Activated T-helper 1 cell treated with anti-CD3 and anti-CD28 coated beads, Interleukin-12 subunit alpha, Interleukin-12 subunit beta, Interleukin-2, Interleukin-4 antibody, amounts not matched to agents 30 ng/mL and 10 ng/mL and 1 ng/mL, durations not matched to agents 14 hours and 24 hours and 36 hours (primary cell): ENCODE measurements at places on chromosomes 5 and 9.
A peak's percentile ranks its signal among the peaks of the same experiment; 100 is the strongest.

DNA sequence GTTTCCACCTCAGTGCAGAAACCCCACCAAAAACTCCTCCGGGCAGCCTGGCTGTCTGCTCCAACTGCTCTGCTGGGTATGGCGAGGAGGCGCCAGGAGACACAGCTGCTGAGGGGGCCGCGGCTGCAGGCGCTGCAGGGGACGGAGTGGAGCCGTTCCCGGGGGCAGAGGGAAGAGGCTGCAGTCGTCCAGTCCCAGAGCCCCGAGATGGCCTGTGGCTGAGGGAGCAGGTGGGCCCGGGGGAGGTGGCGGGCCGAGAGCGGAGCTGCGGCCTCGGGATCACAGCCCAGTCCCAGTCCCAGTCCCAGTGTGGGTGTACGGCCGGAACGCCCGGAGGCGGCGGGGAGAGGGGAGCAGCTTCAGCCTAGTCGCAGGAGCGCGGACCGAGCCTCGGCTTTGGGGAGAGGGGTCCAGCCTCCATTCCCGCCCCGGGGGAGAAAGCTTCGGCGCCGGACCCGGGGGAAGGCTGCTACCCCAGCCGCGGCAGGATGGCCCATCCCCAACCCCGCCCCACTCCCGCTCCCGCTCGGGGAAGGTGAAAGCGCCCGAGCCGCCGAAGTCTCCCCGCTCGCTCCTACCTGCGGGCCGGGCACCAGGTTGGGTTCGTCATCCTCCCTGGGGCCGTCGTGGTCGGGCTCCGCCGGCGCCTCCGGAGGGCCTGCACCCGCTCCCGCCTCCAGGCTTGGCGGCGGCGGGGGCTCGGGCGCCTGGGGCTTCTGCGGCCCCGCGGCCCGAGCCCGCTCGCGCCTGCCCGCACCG lies 513 bp downstream of the FAM193B start:
- peak overlapping the region; percentile 23 for H3K27ac ChIP-seq
- H3K36me3 ChIP-seq, result peaks cover 13% of the 10 kb centered on the region
- no peaks in the 10 kb centered on the region for H3K27me3 ChIP-seq
- DNase-seq, result peak; percentile 31
- peaks cover 37% of the 10 kb centered on the region for H3K4me1 ChIP-seq

- H3K4me3 ChIP-seq, result no peak overlapping the region
- peaks cover 20% of the 10 kb centered on the region for H3K4me1 ChIP-seq
- H3K27me3 ChIP-seq, result peaks cover 18% of the 10 kb centered on the region
- peaks cover 9% of the 10 kb centered on the region for H3K36me3 ChIP-seq
- H3K27ac ChIP-seq, result no peak overlapping the region
- no peak for DNase-seq
Observed at GRCh38 chr9:96029722-96030530, 154.4 kb downstream of the ERCC6L2 start.

- H3K27me3 ChIP-seq, result peaks cover 7% of the 10 kb centered on the region
- H3K27ac ChIP-seq, result no peak overlapping the region
- peaks cover 32% of the 10 kb centered on the region for H3K4me1 ChIP-seq
- no peak overlapping the region for H3K4me3 ChIP-seq
Observed at GRCh38 chr9:136789523-136789937, 1.6 kb upstream of the TMEM141 start.

DNA sequence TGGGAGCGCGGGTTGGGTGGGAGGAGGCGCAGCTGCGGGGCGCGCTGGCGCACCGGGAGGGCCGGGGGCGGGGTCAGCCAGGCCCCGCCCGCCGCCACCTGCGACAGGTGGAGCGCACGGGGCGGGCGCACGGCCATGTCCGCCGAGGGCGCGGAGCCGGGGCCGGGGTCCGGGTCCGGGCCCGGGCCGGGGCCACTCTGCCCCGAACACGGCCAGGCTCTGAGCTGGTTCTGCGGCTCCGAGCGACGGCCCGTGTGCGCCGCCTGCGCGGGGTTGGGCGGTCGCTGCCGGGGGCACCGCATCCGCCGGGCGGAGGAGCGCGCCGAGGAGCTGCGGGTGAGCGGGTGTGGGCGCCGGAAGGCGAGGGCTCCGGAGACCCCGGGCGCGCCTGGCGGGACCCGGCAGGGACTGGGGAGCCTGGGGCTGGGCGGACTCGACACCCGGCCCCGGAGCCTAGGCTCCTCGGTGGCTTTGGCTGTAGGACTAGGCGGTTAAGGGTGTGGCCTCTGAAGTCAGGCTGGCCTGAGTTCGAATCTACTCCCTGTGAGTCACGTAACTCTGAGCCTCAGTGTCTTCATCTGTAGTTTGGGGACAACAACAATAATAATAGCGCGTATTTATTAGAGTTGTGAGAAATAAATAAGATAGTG lies at the start of gene BSPRY:
TSS of gene BSPRY (plus strand) at position 97 of the 650 bp plus-strand sequence. CDS start at position 136, 39 bp downstream.
- peaks cover 68% of the 10 kb centered on the region for H3K4me1 ChIP-seq
- H3K27ac ChIP-seq, result peak within 1 kb of the TSS; percentile 92
- H3K4me3 ChIP-seq, result peak within 1 kb of the TSS; percentile 93

- no peaks in the 10 kb centered on the region for H3K4me1 ChIP-seq
- H3K27me3 ChIP-seq, result peaks cover 34% of the 10 kb centered on the region
- H3K27ac ChIP-seq, result no peak overlapping the region
Observed at GRCh38 chr9:127237801-127238200, 26.8 kb upstream of the GARNL3 start.

- H3K27ac ChIP-seq, result no peak overlapping the region
- no peak for DNase-seq
- H3K4me1 ChIP-seq, result no peaks in the 10 kb centered on the region
- H3K4me3 ChIP-seq, result no peak overlapping the region
- no peaks in the 10 kb centered on the region for H3K27me3 ChIP-seq
Observed at GRCh38 chr5:155906046-155906445, 420.9 kb upstream of the SGCD start.

DNA sequence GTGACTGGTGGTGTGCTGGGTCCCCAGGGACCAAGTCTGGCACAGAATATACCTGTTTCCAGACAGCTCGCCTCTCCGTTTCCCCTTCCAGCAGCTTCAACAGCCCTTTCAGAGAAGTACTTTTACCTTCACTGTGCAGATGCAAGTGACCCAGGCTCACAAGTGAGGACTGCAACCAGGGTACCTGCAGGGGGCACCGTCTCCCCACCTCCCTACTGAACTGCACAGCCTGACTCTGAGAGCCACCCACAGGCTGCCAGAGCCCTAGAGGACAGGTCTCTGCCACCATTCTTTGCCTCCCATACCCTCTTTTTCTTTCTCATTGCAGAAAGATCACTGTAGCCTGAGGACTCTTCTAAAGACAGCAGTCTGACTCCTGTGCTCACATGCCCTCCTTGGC lies 15.4 kb downstream of the IL9 start:
- H3K27me3 ChIP-seq, result peaks cover 2% of the 10 kb centered on the region
- H3K36me3 ChIP-seq, result no peaks in the 10 kb centered on the region
- no peak for DNase-seq

DNA sequence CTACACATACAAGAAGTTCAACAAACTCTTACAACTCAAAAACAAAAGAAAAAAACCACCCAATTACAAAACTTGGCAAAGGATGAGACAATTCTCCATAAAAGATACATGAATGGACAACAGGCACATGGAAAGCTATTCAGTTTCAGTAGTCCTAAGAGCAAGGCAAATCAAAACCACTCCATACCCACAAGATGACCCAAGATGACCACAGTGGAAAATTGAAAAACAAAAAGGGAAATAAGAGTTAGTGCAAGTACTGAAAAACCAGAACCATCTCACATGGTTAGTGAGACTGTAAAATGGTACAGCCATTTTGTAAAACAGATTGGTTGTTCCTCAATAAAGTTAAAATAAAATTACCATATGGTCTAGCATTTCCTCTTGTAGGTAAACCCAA lies 287.1 kb upstream of the CDH9 start:
- H3K4me3 ChIP-seq, result no peak overlapping the region
- no peak for DNase-seq

GRCh38 chr9:71920456-71921189 lies 9.2 kb downstream of the C9orf85 start:
- DNase-seq, result no peak
- H3K27me3 ChIP-seq, result no peaks in the 10 kb centered on the region
- H3K4me1 ChIP-seq, result peaks cover 10% of the 10 kb centered on the region
- H3K36me3 ChIP-seq, result peaks cover 20% of the 10 kb centered on the region
- no peak overlapping the region for H3K4me3 ChIP-seq
- H3K27ac ChIP-seq, result no peak overlapping the region

- no peaks in the 10 kb centered on the region for H3K4me1 ChIP-seq
- H3K36me3 ChIP-seq, result no peaks in the 10 kb centered on the region
- no peak for DNase-seq
- no peak overlapping the region for H3K27ac ChIP-seq
Observed at GRCh38 chr9:8751406-8751930, 951.9 kb upstream of the DMAC1 start.

GRCh38 chr9:76717176-76717575 lies 47.1 kb upstream of the PCA3 start:
- H3K4me3 ChIP-seq, result no peak overlapping the region
- DNase-seq, result no peak

DNA sequence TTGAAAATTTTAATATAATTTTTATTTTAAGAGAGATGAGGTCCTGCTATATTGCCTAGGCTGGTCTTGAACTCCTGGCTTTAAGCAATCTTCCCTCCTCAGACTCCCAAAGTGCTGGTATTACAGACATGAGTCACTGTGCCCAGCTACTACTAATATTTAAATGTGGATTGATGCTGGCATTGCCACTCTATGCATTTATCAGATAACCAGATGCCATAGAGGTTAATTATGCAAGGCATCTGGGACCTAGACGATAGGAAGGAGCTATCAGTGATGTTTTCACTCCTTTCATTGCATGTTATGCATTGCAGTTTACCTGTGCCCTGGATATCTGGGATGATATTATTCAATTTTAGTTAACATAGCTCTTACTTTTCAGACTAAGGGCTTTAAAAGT lies 127.0 kb downstream of the RPS23 start:
- H3K27me3 ChIP-seq, result peaks cover 2% of the 10 kb centered on the region
- H3K27ac ChIP-seq, result no peak overlapping the region
- H3K4me3 ChIP-seq, result no peak overlapping the region
- no peak for DNase-seq

GRCh38 chr5:11905206-11905605 lies 960 bp upstream of the CTNND2 start:
- H3K27ac ChIP-seq, result no peak overlapping the region
- H3K36me3 ChIP-seq, result no peaks in the 10 kb centered on the region
- no peak for DNase-seq

DNA sequence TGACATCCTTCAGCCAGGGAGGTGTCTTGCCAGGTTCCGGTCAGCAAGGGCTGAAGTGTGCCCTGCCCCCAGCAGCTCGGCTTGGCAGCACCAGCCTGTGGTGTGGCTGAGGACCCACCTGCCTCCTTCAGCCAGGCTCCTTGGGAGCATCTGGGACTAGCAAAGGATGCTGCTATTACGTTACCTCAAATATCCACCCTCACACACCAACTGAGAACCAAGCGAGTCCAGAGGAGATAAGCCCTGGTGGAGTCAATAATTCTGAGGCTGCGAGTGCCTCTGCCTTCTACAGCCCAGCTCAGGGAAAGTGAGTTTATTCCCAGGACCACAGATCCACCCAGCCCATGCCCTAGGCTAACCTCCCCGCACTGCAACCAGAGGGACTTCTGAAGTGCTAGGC lies 57.1 kb upstream of the FSTL4 start:
- H3K27me3 ChIP-seq, result peaks cover 10% of the 10 kb centered on the region
- no peak for DNase-seq
- no peaks in the 10 kb centered on the region for H3K4me1 ChIP-seq
- H3K27ac ChIP-seq, result no peak overlapping the region
- H3K36me3 ChIP-seq, result no peaks in the 10 kb centered on the region
- H3K4me3 ChIP-seq, result no peak overlapping the region

GRCh38 chr5:13957032-13957645 lies 12.7 kb upstream of the DNAH5 start:
- H3K4me1 ChIP-seq, result no peaks in the 10 kb centered on the region
- DNase-seq, result no peak
- H3K27me3 ChIP-seq, result no peaks in the 10 kb centered on the region

DNA sequence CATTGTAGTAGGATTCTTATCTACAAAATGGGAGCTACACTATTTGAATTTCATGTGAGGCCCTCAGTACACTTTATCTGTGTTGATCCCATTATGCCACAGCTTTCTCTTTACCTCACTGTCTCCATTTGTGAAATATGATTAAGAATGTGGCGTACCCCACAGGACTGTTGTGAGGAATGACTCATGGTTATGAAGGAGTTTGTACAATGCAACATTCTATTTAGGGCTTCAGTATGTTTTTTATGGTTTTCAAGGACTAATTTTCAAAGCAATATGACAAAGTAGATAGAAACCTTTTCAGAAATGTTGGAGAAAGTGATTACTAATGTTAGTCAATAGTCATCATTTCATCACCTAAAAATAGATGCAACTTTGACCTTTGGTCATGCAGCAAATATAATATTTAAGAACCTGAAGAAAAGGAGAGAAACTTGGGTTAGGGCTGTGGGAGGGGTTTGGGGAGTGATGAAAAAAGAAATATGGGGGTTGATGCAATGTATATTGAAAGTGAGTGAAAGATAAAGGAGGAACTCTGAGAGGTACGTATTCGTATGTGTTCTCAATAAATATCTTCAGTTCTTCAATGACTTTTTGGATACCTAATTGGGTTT lies 53.7 kb upstream of the PIP5K1B start:
- H3K27me3 ChIP-seq, result peaks cover 4% of the 10 kb centered on the region
- H3K36me3 ChIP-seq, result peaks cover 4% of the 10 kb centered on the region
- H3K4me1 ChIP-seq, result peaks cover 52% of the 10 kb centered on the region
- peak overlapping the region; percentile 88 for H3K27ac ChIP-seq
- DNase-seq, result no peak
- H3K4me3 ChIP-seq, result peak overlapping the region; percentile 9

GRCh38 chr9:81629440-81629839 lies 59.9 kb downstream of the TLE1 start:
- no peak overlapping the region for H3K4me3 ChIP-seq
- H3K27me3 ChIP-seq, result no peaks in the 10 kb centered on the region
- no peaks in the 10 kb centered on the region for H3K36me3 ChIP-seq
- no peak overlapping the region for H3K27ac ChIP-seq
- no peak for DNase-seq

- no peak for DNase-seq
- no peaks in the 10 kb centered on the region for H3K4me1 ChIP-seq
- H3K27ac ChIP-seq, result no peak overlapping the region
- no peak overlapping the region for H3K4me3 ChIP-seq
- peaks cover 3% of the 10 kb centered on the region for H3K27me3 ChIP-seq
- H3K36me3 ChIP-seq, result no peaks in the 10 kb centered on the region
Observed at GRCh38 chr9:108628316-108628715, 227.5 kb downstream of the ACTL7B start.

DNA sequence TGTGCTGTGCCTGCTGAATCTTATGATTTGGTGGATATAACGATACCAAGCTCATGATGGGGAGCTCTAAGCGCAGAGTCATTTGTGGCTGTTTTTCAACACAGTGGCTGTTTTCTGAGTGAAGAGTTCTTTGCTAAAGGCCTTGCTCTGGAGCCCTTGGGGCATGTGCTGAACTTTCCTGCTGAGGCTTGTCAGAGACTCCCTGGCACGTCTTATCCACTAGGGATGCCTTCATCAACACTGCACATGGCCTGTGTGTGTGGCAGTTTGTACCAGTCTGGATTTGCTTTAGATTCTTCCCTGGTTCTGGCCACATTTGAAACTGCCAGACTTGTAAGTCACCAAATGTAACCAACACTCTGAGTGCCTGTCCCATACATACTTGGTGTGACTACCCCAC lies 188.2 kb downstream of the DMRT2 start:
- H3K4me3 ChIP-seq, result no peak overlapping the region
- H3K27me3 ChIP-seq, result no peaks in the 10 kb centered on the region
- no peak overlapping the region for H3K27ac ChIP-seq

GRCh38 chr9:89138463-89139390 lies 39.9 kb downstream of the SHC3 start:
- no peak overlapping the region for H3K27ac ChIP-seq
- no peaks in the 10 kb centered on the region for H3K36me3 ChIP-seq
- H3K27me3 ChIP-seq, result peaks cover 4% of the 10 kb centered on the region
- DNase-seq, result no peak

GRCh38 chr5:78922879-78923621 lies 62.1 kb downstream of the ARSB start:
- H3K27ac ChIP-seq, result no peak overlapping the region
- no peaks in the 10 kb centered on the region for H3K36me3 ChIP-seq
- no peak for DNase-seq
